ENCODE measurements at places on chromosomes 3 and 15. TPM values are rescaled to one million over a fixed set of nuclear protein-coding genes. Genes with fewer than 3 reads are reported as not detected.

The NR1I2 gene
- total RNA-seq = 7.0 TPM

The TRPM1 gene
- not detected for total RNA-seq

The GALNT15 gene
- 1.9 TPM for total RNA-seq

DNA sequence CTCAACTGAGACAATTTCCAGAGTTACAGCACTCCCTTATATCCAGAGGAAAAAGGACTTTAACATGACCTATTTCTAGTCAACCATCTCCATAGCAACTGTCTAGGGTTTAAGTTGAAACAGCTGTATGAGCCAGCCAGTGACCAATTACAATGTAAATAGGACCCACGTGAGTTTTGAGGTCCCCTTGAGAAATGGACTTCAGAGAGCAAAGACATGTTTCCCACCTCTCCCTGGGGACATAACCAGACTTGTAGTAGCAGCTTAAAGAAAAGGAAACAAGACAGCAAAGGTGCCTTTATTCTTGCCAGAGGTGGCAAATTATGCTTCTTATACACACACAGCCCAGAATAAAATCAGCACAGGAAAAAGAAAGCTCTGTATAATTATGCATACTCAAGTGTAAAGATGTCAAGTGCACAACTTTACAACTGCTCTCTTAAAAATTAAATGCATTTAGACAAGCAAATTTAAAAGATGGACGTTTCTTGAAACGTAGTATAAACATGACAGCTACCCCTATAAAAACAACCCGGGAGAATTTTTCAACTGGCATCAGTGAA lies 40.2 kb downstream of the SUMF1 start:
- no peak overlapping the region for H3K4me3 ChIP-seq
- H3K27ac ChIP-seq = peak overlapping the region; percentile 55
- peaks cover 13% of the 10 kb centered on the region for H3K4me1 ChIP-seq
- no peaks in the 10 kb centered on the region for H3K27me3 ChIP-seq

DNA sequence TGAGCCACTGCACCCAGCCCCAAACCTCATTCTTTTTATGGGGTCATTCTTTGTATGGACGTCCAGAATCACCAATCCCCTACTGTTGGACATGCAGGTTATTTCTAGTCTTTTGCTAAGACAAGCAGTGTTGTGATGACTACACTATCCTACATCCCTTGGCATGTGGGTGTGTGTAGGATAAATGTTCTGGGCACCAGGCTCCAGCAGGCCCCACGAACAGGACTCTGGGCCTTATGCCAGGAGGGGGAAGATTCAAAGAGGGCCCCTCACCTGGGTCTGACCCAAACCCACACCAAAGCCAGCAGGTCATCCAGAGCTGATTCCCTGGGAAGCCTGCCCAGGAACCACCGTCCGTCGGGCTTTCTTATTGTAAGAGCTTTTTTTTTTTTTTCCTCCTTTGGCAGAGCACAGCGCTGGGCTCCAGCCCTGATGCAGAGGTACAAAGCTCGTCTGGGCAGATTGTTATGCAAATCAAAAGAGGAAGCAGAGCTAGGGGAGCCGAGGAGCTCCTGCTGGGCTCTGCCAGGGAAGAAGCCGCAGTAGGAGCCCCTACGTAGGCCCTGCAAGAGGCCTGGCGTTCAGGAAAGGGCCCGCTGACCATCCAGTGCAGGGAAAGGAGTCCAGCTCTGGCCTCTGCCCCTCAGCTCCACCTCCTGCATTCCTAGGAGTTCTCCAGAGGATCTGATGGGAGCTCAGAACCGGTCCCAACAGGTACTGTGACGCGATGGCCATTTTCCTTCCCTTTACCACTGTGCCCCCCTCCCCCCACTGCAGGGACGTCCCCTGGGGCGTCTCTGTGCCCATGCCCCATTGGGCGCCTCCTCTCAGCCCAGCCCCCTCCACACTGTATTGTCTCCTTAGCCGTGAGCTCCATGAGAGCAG lies 29.0 kb upstream of the FURIN start:
- H3K4me1 ChIP-seq = peaks cover 10% of the 10 kb centered on the region
- no peak overlapping the region for H3K4me3 ChIP-seq
- peak overlapping the region; percentile 61 for H3K27ac ChIP-seq
- H3K36me3 ChIP-seq = no peaks in the 10 kb centered on the region
- H3K27me3 ChIP-seq = no peaks in the 10 kb centered on the region
- peak; percentile 63 for DNase-seq

DNA sequence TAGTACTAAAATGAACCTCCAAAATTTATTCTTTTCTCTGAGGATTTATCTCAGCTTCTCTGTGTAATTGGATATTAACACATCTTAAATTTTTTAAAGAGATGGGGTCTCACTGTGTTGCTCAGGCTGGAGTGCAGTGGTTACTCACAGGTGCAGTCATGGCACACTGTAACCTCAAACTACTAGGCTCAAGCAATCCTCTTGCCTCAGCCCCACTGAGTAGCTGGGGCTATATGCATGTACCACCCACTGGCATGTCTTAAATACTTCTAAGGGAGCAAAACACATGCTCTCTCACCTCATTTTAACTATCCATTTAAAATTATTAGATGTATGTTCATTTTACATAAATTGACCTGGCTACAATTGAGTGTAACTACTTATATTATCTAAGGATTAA lies 11.3 kb upstream of the TMEM87A start:
- peaks cover 7% of the 10 kb centered on the region for H3K4me1 ChIP-seq
- DNase-seq = no peak
- no peaks in the 10 kb centered on the region for H3K36me3 ChIP-seq
- no peaks in the 10 kb centered on the region for H3K27me3 ChIP-seq

DNA sequence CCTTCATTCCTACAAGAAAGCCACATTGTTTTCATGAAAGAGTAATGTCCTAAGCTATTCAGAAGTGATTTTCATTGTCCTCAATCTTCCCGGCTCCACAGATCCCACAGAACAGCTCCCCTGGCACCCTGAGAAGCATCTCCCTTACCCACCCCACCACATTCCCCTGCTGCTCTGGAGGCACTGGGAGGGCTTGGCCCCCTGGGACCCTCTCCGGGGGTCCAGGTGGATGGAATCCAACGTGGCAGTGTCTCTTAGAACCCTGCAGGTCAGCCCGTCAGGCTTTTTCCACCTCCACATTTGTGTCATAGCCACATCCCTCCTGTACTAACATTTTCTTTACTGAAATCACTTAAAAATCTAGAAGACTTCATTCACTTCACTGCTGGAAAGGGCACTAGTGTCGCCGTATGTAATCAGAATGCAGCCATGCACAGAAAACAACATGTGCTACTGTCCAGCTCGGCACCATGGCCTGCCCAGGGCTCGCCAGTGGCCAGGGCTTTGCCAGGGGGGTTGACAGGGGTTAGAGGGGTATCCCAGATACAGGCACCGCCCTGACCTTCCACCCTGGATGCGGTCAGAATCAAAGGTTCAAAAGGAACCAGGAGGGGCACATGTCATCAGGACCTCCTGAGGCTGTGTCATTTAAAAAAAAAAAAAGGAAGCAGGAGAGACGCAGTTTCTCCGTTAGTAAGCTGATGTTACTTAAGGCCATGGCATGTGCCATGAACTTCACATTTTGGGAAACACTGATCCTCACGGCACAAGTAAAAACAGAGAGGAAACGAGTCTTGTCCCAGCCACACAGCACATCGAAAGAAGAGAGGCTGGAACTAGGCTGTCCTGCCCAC lies 106.3 kb downstream of the LSM3 start:
- no peaks in the 10 kb centered on the region for H3K27me3 ChIP-seq
- DNase-seq = no peak
- H3K27ac ChIP-seq = no peak overlapping the region
- H3K36me3 ChIP-seq = no peaks in the 10 kb centered on the region

DNA sequence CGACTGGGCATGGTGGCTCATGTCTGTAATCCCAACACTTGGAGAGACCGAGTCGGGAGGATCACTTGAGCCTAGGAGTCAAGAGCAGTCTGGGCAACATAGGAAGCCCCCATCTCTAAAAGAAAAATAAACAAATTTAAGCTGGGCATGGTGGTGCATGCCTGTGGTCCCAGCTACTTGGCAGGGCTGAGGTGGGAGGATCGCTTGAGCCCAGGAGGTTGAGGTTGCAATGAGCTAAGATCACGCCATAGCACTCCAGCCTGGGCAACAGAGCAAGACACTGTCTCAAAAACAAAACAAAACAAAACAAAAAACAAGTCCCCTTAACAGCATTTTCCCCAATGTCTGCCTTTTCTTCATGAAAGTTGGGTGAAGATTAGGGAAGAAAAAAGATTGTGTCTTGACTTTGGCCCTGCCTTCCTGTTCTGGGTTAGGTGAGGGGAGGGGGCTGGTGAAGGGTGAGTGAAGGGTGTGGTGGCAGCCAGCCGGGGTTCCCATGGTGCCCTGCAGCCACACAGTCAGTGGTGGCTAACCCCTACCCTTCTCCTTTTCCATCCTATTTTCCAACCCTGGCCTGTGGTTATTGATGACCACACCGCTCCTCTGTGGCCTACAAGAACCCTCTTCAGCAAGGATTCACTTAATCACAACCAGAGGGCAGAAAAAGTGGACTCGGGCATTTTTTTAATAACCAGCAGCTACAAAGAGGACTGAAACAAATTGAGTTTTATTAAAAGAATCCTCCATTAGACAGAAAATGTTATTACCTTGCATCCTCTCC lies 28.4 kb upstream of the SMAD3 start:
- no peaks in the 10 kb centered on the region for H3K27me3 ChIP-seq
- H3K4me1 ChIP-seq = peaks cover 29% of the 10 kb centered on the region
- DNase-seq = no peak
- no peak overlapping the region for H3K4me3 ChIP-seq

Data from hepatocyte (in vitro differentiated cells).